ENCODE measurements at places on chromosomes 16 and 17. TPM values are rescaled to one million over a fixed set of nuclear protein-coding genes. Genes with fewer than 3 reads are reported as not detected.

The TBC1D3K gene
- not detected for total RNA-seq

The C16orf92 gene
- not detected for total RNA-seq

- no peak for DNase-seq
These were observed 17.2 kb downstream of the ST3GAL2 start for GRCh38 chr16:70421473-70422311.

DNA sequence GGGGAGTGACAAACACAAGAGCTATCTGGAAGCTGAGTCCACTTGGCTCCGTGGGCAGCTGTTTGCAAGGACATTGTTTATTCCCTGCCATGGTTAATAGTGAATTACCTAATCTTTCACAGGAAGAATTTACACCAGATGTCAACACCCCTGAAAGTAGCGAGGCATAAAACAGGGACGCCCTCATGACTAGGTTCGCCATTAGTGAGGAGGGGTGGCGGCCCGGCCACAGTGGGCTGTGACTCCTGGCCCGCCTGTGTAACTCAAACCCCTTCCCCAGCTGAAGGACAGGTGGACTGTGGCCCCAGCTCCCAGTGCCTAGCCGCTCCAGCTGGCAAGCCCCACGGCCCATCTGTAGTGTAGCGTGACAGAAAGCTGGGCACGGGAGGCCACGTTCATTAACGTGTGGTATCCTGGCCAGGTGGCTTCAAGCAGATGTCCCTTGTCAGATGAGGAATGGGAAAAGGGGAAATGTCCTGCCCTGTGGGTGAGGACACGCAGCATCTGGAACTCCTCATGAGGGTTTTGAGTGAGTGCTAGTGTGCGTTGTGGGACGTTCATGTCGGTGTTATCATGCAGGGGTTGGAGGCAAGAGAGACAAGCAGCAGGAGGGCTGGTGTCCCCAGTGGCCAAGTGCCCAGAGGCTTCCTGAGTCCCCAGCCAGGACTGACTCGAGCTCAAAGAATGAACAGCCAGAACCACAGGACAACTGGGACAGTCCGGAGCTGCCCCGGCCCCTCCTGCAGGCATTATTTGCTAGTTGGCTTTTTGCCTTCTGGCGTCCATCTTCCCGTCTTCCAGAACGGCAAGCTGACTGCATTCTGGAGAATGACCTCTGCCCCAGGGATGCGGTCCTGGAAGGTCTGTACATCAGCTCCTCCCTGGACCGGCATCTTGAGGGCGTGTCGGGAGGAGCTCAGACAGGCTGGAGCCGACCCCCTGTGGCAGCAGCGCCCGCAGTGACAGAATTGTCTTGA is 19.2 kb downstream of the KDM8 start:
- DNase-seq: peak; percentile 52

- DNase-seq: no peak
These were observed 149.0 kb downstream of the CCDC182 start for GRCh38 chr17:57595947-57596695.

DNA sequence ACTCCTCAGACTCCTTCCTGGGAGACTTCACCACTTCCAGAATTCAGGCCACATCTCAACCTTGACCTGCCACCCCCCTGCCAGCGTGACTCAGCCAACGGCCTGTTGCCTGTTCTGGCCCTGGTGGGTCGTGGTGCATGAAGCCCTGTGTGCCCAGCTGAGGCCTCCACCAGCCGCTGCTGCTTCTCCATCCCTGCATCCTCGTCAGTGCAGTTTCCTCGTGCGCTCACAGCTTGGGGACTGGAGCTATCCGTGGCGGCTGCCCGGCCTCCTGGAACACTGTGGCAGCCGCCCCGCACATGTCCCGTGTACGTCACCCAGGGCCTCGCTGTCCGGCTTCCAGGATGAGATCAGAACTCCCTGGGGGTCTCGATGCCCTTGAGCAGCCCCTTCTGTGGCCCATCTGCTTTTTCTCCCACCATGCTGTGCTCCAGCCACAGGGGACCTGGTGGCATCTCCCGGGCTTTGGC is 8.0 kb upstream of the TEDC2 start:
- DNase-seq: no peak

- DNase-seq: no peak
These were observed 72.8 kb upstream of the ZNF750 start for GRCh38 chr17:82912484-82913089.

DNA sequence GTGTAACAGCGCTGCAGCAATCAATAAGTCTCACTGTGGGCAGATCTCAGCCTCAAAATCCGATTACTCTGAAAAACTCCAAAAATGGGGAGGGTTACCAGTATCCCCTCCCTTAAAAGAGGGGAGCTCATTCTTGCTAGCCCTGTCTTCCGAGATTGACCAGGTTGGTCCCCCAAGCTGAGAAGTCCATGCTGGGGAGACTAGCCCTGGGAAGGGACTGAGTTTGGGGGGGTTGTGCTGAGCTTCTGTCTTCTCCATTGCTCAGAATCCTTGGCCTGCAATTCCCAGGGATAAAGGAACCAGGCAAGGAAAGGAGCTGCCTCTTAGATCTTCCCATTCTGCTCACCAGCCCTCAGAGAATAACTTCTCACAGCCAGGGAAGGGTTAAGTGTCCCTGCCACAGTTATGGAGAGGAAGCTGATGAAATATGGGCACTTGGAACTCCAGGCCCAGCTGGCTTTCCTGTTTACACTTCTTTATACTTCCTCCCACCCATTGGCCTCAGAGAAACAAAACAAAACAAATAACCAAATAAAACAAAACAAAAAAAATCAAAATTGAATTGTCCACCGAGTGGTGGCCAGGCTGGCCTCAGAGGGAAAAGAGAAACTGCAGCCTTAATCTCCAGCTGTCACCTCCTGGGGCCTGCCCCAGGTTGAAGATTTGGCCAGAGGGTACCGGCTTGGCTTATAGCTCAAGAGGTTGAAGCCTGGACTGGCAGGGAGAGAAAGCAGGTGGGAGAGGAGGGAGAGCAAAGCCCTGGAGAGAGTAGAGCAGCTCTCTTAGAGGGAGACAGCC is 2.6 kb downstream of the HOXB3 start:
- no peak for DNase-seq

DNA sequence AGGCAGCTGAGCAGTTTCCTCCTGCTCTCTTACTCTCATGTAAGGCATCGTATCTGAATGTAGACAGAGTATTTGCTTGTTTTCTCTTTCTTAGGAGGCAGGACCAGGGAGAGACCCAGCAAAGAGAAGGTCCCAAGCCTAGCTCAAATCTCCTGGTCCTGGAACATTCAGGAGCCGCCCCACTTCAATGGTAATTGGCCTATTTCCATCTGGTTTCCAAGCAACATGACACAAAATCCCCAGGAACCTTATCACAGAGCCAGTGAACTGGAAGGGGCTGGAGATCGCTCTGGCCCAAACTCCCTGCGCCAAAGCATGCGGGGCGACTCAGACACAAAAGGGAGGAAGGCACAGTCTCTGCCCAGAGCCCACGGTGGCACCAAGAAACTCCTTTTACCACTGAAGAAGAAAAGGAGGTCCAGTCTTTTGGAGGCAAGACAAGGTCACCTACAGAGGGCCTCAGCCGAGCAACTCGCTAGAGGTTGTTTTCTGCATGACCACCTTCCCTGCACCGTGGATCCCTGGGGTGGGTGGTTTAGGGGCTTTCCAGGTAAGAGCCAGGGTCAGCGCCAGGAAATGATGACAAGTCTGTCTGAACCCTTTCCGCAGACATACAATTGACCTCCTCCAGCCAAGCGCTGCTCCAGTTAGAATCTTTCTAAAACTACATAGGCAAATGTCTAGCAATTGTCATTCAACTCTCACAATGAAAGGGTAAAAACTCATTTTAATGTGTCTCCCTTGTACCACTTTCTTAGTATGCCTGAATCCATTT is 394.7 kb downstream of the SOX9 start:
- DNase-seq: no peak

DNA sequence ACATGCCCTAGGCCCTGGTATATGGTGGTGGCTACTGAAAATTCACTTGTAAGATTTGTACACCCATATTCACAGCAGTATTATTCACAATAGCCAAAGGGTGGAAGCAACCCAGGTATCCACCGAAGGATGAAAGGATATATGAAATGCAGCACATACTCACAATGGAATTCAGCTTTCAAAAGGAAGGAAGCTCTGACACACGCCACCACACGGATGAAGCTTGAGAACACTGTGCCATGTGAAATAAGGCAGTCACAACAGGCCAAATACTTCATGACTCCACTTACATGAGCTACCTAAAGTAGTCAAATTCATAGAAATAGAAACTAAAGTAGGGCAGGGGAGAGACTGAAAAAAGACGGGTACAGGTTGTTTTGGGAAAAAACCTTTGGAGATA is 2.9 kb downstream of the XPO6 start:
- no peak for DNase-seq

- DNase-seq: no peak
These were observed 16.4 kb downstream of the CDH13 start for GRCh38 chr16:82643136-82643535.

DNA sequence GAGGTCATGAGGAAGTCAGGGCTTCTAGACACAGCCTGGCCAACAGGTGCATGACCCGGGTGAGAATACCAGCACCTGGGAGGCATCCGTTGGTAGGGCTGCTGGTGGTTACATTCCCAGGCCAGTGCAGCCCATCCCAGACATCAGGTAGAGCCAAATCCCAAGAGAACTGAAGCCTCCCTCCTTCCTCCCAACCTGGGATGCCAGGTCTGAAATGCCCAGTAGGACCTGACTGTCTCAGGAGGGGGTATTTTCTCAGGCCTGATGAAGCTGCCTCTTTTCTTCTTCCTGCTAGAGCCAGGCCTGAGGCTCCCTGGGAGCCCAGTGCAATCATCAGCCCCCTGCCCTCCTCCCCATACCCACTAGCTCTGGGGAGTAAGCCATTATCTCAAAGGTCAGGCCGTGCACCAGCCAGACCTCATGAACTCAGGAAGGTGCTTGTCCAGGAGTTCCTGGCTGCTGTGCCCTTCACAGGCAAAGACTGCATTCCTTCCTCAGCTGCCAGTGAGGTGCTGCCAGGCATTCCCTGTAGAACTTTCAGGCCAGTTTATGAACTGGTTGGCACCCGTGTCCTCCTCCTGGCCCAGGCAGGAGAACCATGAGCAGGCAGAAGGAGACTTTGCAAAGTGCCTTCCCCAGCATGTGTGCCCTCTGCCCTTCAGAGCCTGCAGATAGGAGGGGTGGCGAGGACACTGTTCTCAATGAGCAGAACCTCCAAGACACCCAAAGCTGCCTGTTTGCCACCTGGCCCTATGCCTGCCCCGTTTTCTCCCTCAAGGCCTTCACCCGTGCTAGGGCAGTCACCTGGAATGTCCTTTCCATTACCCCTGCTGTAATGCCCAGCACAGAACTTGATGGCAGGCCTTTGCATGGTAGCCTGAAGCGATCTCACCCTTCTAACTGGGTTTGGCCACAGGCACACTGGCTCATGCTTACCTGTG is 7.6 kb downstream of the TBX2 start:
- no peak for DNase-seq

DNA sequence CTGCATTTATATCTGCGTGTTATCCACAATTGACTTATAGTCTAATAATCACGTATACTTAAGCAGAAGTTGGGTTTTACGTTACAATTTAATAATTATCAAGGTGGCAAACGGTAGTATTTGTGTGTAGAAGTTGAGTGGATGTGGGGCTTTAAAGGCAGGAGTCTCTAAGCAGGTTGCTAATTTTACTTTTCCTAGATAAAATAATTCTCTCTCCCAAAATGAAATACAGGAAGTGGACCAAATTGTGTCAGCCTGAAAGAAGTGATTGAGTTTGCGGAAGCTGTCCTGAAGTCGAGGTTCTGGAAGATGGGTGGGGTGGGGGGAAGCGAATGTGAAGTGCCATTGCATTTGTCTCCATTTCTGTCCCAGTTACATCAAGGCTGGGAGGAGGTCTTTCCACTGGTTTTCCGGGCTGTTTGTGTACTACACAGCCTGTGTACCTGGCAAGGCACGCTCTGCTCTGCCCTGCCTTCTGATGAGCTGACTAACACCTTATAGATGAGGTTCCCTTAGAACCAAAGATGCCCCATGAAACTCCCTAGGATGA is 385.1 kb downstream of the WWOX start:
- no peak for DNase-seq

DNA sequence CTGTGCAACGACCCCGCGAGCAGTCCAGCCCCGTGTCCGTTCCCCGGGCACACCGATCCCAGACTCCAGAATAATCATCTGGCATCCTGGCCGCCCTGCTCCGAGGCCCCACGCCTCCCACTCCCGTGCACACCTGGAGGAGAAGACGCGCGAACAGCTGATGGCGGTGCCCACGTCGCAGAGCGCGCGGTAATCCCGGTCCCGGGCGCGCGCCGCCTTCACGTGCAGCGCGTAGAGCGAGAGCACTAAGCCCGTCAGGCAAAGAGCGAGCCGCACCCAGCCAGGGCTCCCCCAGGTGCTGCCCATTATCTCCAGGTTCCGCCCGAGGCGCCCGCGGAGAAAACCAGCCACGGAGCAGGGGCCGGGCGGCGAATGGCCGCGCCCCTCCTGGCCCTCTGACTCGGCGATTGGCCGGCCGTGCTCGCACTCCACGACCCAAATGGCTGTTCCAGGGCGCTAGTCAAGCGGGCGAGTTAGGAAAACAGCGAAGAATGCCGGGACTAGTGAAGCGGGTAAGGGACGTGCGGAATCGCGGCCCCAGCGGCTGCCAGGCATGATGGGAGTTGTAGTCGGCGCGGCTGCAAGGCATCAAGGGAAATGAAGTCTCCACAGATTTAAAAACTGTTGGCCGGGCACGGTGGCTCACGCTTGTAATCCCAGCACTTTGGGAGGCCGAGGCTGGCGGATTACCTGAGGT is at the start of gene VKORC1:
TSS of gene VKORC1 (minus strand) at position 374 of the 697 bp plus-strand sequence. CDS start at position 306, 68 bp downstream.
- peak; percentile 85 for DNase-seq

DNA sequence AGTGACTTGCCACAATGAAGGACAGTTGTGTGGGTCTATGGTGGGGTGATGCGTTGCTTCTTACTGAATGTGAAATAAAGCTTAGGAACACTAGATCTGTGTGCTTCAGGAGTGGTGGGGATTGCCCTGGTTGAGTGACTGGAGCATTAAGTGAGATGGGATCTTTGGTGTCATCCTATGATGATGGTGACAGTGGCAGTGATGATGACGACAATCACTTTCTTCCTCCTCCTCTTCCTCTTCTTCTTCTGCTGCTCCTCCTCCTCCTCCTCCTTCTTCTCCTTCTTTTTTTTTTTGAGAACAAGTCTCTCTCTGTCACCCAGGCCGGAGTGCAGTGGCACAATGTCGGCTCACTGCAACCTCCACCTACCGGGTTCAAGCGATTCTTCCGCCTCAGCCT is 396.8 kb downstream of the SEC14L1 start:
- no peak for DNase-seq

GRCh38 chr17:46977348-46977747 is 1.7 kb downstream of the RPRML start:
- DNase-seq: no peak

- no peak for DNase-seq
These were observed 10.7 kb upstream of the MEAK7 start for GRCh38 chr16:84514874-84515835.

DNA sequence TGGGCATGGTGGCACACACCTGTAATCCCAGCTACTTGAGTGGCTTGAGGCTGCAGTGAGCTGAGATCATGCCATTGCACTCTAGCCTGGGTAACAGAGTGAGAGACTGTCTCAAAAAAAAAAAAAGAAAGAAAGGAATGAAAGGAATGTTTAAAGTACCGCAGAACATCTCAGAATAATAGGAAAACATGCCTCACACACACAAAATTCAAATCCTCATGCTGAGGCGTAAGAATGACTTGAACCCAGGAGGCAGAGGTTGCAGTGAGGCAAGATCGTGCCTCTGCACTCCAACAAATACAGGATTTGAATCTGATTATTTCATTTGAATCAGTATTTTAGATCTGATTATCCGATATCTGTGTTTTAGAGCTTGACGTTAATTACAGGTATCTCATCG is 21.3 kb upstream of the GAA start:
- DNase-seq: no peak
